ENCODE measurements at places on chromosomes 2 and 18.

DNA sequence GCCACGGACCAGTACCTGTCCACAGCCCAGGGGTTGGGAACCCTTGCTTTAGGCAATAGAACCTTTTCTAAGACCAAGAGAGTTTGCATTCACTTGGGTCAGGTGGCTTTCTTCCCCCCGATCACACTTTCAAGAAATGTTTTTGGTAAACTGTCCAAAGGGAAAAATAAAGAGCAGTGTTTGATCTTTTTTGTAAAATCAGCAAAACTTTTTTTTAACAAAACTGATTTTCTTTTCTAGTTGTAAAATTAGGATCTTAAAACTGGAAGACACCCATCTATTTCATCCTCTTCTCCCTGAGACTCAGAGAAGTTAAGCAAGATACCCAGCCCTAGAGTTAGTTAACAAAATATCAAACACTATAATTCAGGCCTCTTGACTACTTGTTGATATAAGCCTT lies 6.1 kb upstream of the SESTD1 start:
- DNase-seq, result no peak

- DNase-seq, result no peak
Observed at GRCh38 chr2:242020196-242021004, 150.9 kb downstream of the RTP5 start.

DNA sequence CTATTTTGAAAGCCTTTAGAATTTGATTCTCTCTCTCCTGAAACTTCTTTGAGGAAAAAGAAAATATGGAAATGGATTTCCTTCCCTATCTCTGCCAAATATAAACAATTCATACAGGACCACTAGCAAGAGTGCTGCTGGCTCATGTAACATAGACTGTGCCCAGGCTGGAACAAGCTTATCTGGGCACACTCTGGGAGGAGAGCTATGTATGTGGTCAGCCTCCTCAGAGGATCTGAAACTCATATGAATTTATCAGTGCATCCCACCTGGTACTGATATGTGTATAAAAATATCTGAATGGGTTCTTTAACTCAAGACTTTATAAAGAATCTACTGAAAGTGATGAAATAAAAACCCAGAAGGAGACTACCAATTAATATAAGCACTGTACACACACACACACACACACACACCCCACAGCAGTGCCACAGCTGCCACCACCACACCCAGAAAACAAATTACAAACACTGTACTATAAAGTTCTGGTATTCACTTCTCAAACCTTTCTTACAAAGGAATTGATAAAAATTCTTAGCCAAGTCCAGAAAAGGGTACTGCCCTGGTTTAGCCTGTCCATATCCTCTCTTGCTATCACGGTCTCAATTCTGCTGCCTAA lies 115.6 kb downstream of the IRS1 start:
- no peak for DNase-seq

GRCh38 chr2:83565181-83565580 lies 893.9 kb downstream of the SUCLG1 start:
- DNase-seq, result no peak

GRCh38 chr2:158099716-158100115 lies 2.0 kb upstream of the UPP2 start:
- DNase-seq, result peak; percentile 21

DNA sequence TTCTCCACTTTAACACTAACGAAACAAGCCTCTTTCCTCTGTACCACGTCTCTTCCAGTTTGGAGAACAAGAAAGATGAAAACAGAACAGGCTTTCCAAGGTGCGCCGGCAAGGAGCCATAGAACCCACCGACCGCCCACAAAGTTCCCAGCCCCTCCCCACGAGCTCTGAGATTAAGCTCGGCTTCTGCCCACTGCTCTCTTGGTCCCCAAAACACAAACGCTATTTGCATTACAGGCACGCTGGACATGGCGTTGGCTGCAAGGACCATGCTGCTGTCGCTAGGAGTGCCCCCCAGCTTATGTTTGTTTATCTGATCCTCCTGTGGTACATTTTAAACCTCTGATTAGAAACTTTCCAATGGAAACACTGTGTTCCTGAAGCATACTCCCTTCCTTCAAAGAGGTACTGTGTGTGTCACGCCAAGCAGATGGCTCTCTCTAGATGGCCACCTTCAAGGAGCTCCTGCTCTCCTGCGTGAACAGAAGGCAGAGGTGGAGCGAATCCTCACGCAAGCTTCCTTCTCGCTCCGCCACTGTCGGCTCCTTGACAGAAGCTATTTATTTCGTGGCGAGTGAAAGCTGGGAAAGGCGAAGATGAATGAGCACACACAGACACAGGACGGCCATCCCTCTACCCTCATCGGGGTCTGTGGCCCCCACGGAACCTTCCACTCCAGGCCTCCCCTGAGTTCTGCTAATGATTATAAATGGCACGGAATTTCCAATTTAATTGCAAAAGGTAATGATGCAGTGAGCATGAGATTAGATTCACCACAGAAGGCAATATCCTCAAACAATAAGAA lies 166.2 kb downstream of the EIPR1 start:
- DNase-seq, result no peak

GRCh38 chr2:147679955-147680531 lies 164.8 kb upstream of the ACVR2A start:
- no peak for DNase-seq

GRCh38 chr2:108367561-108368175 lies 10.1 kb upstream of the SULT1C4 start:
- DNase-seq, result no peak

DNA sequence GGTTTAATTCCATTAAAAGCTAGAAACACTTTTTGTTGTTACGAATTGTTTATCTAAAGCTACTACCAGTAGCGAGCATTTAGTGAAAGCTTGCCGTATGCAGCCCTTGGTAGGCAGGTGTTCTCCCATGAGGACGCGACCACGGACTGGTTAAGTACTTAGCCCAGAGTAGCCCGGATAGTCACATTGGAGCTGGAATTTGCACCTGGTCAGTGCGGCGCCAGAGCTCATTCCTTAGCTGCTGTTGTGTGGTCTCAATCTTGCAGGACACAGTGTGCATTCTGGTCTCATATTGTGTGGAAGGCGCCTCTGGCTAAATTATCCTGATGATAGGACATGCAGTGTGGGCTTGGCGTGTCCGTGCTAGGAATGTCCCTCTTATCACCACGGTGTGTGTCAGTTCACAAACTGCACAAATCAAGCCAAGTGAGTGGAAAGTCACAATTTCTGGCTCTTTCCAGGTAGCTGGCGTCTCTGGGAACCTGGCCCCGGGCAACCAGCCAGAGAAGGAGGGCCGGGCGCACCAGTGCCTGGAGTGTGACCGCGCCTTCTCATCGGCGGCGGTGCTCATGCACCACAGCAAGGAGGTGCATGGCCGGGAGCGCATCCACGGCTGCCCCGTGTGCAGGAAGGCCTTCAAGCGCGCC lies 133.3 kb downstream of the ZNF236 start:
- no peak for DNase-seq

DNA sequence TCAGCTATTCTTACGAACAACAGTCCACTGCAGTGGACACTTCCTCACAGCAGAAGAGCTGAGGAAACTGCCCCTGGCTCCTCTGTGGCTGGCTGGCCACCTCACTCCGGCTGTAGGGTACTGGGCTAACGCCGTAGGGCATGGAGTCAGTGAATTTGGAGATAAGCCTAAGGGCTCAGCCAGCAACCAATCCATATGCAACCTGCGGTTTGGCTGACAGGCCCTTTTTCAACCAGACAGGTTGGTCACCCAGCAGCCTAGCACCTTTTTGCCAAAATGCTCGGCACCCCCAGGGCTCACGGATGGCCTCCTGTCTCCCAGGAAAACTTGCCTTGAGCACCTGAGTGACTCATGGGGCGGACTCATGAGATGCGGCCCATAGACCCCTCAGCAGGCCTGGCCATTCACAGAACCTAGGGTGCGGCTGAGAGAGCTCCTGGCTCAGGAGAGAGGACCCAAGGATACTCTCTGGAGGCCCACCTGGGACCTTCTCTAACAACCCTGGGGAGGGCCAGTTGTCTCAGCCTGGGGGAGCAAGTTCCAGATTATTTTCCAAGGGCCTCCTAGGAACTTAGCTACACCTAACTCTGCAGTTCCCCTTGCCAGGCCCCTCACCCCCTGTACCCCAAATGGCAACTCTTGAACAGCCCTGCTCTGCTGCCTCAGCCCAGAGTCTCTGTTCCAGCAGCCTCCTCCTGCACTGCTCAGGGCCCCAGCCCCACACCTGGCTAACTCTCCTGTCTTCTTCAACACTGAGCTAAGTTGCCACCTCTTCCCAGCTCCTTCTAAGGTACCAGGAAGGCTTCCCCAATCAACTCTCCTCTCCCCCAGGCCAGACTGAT lies 252.1 kb downstream of the CYP26B1 start:
- no peak for DNase-seq

DNA sequence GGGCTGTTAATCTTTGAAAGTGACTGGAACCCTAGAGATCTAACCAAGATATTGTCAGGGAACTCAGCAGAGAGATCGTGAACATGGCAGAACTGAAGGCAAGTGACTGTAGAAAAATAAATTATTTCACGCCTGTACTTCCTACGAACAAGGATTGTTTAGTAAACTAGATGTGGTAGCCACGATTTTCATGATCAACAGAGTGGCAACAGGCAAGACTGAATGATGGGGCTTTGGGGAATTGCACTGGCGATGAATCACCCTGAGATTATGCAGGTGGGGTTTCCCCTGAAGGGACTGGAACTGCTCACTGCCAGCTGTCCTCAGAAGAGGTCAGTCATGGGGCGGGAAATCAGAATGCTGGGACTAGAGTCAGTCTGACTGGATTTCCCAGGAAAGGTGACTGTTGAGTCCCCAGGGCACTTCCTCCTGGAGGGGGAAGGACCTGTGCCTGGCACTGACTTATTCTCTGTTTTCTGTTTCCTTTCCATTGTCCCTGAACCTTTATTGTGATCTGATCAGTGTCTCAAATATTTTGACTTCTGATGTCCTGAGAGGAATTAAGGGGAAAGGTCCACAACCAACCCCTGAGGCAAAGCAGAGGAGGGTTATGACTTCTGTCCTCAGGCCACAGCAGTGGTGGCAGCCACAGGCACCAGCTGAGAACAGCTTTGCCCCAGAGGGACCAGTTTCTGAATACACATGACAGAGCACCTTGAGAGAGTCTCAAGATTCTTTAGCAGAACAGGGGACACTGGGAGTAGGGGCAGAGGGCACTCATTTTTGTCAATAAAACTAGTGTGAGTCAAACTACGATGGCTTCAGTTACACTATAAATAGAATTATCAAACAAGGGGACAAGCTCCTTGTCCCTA lies 70.0 kb downstream of the NAB1 start:
- DNase-seq, result peak; percentile 78

DNA sequence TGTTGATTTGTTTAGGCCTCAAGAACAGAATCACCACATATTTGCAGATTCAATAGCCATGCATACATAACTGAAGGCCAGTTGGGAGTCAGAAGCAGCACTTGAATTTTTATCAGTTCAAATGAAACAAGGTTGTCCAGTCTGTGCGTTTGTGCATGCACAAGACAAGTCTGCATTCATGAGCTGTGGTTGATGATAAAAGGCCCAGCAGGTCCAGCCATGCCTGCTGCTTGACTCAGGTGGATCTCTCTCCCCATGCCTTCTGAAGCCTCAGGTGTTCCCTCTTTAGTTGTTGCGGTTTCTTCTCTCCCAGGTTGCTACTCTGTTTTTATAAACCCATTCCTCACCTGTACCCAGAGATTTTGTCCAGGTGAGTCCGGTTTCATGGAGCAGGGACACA lies 124.5 kb downstream of the CCDC102B start:
- no peak for DNase-seq

GRCh38 chr2:176093145-176093897 lies 800 bp downstream of the HOXD13 start:
- no peak for DNase-seq

- DNase-seq, result no peak
Observed at GRCh38 chr2:104857262-104858005, 3.5 kb downstream of the POU3F3 start.

Data from RKO (cell line).